LoVo (cell line): ENCODE measurements at places on chromosomes 11 and 22.

DNA sequence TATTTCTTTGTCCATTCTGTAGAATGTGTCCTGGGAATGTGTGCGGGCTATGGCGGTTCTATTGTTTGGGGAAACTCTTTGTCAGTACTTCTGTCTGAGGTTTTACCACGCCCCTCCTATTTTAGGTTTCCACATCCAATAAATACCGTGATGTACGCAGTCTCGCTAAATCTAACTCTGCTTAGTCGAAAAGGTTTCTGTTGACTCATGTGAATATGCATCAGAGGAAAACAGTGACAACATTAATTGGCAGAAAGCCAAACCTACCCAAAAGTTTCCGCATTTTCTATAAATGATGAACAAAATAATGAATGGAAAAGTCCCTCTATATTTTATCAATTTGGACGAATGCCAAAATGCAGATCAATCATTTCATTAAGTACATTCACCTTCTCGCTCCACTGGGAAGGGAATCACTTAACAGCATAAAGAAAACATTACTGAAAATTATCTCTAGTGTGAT is 143.4 kb downstream of the MAML2 start:
- DNase-seq, result no peak

DNA sequence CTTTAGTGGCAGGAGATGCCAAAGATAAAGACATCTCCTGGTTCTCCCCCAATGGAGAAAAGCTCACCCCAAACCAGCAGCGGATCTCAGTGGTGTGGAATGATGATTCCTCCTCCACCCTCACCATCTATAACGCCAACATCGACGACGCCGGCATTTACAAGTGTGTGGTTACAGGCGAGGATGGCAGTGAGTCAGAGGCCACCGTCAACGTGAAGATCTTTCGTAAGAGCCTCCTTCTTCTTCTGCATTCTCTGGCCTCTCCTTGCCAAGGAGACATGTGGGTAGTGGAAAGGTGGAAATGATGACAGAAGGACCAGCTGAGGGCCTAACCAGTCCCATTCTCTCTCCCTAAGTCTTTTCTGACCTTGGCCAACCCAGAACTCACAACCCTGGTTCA is 110.1 kb upstream of the TTC12 start:
- DNase-seq, result no peak

- DNase-seq, result no peak
Measured at GRCh38 chr11:110098645-110099044, 5.5 kb downstream of the ZC3H12C start.

- DNase-seq, result no peak
Measured at GRCh38 chr11:256952-257737, 20.4 kb downstream of the PSMD13 start.

DNA sequence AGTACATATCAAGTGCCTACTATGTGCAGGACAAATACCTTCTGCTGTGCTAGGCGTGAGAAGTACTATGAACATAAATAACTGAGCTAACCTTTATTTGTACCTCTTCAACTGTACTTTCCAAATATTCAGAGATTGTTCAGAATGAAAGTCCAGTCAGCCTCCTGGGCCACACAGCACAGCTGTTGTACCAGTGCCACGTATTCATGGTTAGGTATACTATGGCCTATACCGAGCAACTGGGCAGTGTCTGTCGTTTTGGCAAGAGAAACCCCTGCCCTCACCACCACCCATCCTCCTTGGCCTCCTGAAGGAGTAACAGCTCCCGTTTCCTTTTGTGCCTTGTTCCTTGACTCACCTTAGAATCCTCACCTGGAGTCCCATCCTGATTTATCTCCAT is 53.0 kb downstream of the RASSF10 start:
- no peak for DNase-seq

GRCh38 chr22:22710719-22711531 is 66.5 kb downstream of the GGTLC2 start:
- DNase-seq, result peak; percentile 44

- DNase-seq, result no peak
Measured at GRCh38 chr22:18056161-18056666, 21.6 kb upstream of the PEX26 start.

DNA sequence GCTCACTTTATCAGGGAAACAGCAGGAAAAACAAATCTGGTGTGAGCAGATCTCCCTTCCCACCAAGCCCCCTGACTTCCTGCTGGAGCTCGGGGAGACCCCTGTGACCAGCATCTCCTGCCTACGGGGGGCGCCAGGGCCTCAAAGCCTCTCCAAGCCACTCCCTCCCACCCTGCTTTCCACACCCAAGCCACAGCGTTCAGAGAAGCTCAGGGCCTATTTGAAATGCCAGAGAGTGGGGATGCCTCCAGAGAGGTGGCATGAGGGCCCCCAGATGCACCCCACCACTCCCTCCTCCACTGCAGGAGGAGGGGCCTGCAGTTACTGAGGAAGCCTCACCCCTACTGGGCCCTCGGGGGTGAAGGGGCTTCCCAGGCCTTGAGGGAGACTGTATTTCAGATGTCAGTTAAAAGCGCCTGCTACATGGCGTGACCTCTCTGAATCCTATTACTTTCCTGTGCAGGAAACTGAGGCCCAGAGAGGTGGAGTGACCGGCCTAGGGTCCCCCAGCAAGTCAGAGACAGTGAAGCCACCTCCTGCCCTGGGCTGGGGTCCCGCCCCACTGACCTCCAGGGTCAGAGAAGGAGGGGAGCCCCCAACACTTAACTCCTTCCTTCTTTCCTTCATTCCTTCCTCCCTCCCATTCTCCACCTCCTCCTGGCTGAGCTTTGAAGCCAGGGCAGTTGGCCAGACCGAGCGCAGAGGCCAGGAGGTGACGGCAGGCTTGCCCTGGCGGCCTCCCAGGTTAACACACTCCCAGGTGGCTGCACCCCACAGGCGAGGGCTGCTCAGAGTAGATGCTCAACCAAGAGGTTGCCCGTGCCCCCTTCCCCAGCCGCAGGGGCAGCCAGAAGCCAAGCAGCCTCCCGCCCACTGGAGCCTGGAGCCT is 6.0 kb upstream of the CDKN1C start:
- DNase-seq, result no peak

DNA sequence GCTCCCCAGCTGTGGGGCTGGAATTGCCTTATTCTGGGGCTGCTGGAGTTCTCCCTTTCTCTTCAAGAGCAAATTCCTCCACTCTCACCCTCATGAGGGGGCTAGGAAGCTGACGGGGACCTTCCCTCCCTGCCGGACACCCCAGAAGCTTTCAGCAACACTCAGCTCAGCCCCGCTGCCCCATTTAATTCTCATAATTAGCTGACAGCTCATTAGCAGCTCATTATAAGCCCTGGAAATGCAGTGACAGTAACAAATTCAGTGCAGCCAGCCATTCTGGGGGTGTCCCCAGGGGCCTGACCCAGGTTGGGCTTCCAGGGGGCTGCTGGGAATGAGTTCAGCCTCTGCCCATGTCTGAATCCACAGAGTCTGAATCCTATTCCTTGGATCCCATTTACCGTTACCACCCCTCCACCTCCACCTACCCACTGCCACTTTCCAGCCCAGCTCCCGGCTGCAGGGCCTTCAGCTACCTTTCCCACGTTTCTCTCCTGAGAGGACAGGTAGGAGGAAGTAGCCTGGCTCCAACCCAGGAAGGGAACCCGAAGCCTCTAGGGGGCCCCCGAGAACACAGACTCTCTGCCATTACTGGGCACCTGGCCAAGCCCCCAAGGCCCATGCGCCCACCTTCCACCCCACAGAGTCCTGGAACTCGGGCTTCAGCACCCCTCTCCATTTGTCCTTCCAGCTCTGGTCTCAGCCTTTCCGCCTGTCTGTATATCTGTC is 101.7 kb upstream of the LMO1 start:
- no peak for DNase-seq

DNA sequence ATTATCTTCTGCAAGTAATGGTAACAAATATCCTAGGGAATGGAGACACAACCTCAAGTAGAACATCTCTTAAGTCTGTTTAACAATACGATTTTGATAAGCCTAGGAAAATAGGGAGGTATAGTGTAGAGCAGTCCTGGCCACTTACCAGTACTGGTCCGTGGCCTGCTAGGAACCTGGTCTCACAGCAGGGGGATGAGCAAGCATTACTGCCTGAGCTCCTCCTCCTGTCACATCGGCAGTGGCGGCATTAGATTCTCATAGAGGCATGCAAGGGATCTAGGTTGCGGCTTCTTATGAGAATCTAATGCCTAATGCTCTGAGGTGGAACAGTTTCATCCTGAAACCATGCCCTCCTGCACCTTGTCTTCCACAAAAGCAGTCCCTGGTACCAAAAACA is 4.4 kb downstream of the OR51V1 start:
- DNase-seq, result no peak

DNA sequence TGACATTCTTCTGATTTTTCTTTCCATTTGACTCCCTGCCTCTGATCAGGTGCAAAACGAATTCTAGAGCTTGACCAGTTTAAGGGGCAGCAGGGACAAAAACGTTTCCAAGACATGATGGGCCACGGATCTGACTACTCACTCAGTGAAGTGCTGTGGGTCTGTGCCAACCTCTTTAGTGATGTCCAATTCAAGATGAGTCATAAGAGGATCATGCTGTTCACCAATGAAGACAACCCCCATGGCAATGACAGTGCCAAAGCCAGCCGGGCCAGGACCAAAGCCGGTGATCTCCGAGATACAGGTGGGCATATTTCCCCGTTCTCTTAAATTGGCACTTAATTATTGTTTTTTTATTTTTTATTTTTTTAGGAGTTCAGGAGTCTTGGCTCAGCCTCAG is 15.4 kb downstream of the XRCC6 start:
- no peak for DNase-seq

GRCh38 chr11:19199771-19200170 is 2.0 kb downstream of the CSRP3 start:
- no peak for DNase-seq

- no peak for DNase-seq
Measured at GRCh38 chr11:117382746-117383145, 55.1 kb downstream of the CEP164 start.

GRCh38 chr11:94656968-94657367 is 89.8 kb downstream of the PIWIL4 start:
- DNase-seq, result no peak

DNA sequence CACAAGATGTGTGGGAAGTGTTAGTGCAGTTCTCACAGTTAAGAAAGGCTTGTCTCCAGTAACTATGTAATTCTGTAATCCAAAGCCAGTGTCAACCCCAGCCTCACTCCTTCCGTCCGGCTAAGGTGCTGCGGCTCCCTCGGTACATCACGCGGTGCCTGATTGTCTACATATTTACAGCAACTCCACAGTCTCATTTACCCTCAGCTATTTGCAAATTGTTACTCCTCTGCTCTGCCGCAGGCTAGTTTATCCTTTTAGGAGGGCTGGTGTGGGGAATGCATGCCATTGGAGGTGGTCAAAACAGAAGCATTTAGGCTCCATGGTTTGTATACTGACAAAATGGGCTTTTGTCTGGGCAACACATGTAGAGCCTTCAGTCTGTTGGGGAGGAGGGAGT is 358.3 kb downstream of the METTL15 start:
- no peak for DNase-seq

DNA sequence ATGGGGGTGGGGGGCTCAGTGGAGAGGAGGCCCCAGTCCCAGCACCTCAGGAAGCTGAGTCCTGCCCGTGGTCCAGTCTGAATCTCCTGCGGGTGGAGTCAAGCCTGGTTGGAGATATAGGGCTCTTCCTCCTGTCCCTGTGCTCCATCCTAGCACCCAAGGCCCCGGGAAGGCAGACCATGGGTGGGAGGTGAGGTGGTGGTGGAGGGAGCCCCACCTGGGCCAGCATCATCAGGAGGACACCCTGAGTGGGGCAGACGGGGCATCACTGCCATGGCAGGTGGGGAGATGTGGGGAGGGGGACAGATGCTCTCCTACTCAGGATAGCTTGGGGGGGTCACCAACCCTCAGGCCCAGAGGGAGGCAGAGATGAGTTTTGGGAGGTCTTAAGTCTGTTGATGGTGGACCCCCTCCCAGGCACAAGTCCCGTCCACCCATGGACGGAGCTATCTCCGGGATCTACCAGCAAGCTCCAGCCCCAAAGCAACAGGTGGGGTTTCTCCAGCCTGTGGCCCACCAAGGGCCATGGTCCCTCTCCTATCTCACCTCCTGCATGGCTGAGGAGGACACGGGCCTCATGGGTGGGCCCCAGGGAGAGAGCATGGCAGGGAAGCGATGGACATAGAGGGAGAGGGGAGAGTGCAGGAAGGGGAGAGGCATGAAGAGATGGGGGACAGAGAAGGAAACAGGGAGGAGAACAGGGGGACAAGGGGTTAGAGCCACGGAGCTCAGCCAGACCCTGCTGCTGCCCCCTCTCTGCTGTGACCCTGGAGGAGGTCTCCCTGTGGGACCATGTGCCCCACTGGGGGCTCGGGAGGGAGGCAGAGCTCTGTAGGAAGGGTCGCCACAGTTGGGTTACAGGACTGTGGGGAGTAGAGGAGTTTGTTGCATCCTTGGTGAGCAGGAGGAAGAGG is 1.3 kb downstream of the MRGPRE start:
- no peak for DNase-seq

- DNase-seq, result peak; percentile 18
Measured at GRCh38 chr11:126607374-126607773, 251.9 kb downstream of the ST3GAL4 start.

DNA sequence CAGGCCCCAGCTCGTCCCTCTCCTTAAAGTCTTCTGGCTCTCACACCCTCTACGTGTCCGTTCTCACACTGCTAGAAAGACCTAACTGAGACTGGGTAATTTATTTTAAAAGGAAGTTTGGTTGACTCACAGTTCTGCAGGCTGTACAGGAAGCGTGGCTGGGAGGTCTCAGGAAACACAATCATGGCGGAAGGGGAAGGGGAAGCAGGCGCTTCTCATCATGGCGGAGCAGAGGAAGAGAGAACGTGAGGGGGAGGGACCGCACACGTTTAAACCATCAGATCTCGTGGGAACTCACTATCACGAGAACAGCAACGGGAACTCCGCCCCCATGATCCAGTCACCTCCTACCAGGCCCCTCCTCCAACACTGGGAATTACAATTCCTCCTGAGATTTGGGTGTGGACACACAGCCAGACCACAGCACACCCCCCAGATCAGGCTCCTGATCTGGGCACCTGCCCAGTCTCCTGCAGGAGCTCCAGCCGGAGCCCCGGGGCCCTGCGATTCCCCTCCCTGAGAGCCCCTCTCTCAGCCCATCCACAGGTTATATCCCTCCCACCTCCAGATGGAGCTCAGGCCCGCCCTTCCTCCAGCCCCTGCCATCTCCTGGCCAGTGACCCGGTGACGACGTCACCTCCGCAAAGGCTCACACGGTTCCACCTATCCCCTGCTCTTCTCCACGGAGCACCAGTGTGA is 170.2 kb downstream of the BRD1 start:
- no peak for DNase-seq

GRCh38 chr11:103326070-103326794 is 217.0 kb downstream of the DYNC2H1 start:
- peak; percentile 62 for DNase-seq

DNA sequence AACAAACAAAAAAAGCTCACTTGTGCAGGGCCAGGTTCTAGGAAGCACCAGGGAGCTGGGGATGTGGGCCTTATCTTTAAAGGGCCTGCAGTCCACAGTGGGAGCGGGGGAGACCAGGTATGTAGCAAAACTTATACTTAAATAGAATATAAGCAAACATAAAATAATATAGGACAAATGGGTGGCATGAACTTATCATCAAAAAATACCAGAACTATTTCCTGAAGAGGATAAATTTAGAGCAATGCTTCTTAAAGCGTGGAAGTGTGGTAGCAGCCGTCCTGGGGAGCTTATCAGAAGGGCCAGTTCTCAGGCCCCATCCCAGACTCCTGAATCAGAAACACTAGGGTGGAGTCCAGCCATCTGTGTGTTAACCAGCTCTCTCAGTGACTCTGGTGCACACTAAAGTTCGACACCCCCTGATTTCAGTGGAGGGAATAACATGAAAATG is 9.3 kb downstream of the VPS26B start:
- DNase-seq, result no peak

GRCh38 chr11:47179655-47179991 is 2.9 kb upstream of the ARFGAP2 start:
- peak; percentile 32 for DNase-seq
